ENCODE measurements at places on chromosomes 12 and 14.

DNA sequence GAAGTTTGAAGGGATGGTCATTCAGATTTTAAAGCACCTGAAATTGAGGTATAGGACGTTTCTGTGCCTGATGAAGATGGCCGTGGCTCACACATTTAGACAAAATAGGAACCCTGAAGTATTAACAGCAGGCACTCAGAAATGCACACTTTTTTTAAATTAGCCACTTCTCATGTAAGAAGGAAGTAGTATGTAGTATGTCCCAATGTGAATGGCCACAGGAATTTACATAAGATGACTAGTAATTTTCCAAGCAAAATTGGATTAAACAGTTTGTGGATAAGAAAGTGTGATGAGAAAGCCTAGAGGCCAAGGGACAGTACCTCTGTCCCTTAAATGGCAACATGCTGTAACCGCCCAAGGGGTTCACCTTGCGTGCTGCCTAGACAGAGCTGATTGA, 1.8 kb upstream of the MIS18BP1 start:
- no peak for DNase-seq

DNA sequence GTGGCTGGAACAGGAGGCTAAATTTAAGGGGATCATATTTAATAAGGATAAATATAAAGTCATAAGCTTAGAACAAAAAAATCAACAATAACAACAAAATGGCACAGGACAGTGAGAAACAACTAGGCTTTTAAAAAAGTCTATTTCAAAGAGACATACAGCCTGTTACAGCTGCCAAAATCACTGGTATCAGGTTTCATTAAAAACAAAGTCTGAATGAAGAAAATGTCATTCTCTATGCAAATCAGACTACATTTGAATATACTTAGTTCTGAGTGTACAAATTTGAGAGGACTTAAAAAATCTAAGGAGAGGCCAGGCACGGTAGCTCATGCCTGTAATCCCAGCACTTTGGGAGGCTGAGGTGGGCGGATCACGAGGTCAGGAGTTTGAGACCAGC, 44.0 kb downstream of the TFCP2 start:
- DNase-seq: no peak

DNA sequence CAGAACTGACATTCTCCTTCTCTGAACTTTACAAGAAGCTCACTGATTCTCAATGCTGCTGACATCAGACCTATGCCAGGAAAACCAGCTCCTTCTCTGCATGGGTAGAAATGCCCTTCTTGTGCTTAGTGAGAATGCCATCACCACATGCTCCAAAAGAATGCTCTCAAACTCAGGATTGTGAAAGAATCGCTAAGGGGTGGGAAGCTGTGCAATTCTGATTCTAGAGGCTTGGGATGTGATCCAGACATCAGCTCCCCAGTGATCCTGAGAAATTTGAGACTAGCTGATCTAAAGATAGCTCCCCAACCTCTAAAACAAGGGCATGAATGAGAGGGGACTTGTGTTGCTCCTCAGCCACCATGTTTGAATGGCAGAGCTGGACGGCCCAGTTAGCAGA, 113.2 kb downstream of the DPF3 start:
- no peak for DNase-seq

GRCh38 chr12:48005001-48005749, 899 bp upstream of the COL2A1 start:
- DNase-seq: no peak

- DNase-seq: no peak
Observed at GRCh38 chr14:89185919-89186855, 230.8 kb downstream of the FOXN3 start.

GRCh38 chr14:99791476-99792209, 1.6 kb upstream of the EML1 start:
- no peak for DNase-seq

- DNase-seq: no peak
Observed at GRCh38 chr12:116397148-116397547, 119.7 kb upstream of the MED13L start.

Data from CD4-positive, alpha-beta T cell treated with Interleukin-4 for 4 hours (primary cell).